HCT116 (cell line): ENCODE measurements at places on chromosomes 1 and 21.

GRCh38 chr1:7383671-7384520, 387.2 kb upstream of the VAMP3 start:
- DNase-seq, result no peak
- no peak overlapping the region for H3K27ac ChIP-seq
- no peaks in the 10 kb centered on the region for H3K36me3 ChIP-seq
- no peaks in the 10 kb centered on the region for H3K27me3 ChIP-seq

DNA sequence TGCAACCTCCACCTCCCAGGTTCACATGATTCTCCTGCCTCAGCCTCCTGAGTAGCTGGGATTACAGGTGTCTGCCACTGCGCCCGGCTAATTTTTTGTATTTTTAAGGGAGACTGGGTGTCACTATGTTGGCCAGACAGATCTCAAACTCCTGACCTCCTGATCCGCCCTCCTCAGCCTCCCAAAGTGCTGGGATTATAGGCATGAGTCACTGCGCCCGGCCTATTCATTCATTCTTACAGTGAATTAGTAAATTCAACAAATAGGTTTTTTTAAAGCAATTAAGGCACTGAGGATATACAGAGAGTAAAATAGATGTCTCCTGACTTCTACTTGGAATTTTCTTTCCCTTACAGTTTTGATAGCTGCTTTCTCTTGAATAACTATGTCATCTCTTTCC, 43.5 kb downstream of the CDC42 start:
- no peak overlapping the region for H3K27ac ChIP-seq
- H3K4me1 ChIP-seq, result no peaks in the 10 kb centered on the region
- no peak for DNase-seq
- peaks cover 15% of the 10 kb centered on the region for H3K36me3 ChIP-seq

DNA sequence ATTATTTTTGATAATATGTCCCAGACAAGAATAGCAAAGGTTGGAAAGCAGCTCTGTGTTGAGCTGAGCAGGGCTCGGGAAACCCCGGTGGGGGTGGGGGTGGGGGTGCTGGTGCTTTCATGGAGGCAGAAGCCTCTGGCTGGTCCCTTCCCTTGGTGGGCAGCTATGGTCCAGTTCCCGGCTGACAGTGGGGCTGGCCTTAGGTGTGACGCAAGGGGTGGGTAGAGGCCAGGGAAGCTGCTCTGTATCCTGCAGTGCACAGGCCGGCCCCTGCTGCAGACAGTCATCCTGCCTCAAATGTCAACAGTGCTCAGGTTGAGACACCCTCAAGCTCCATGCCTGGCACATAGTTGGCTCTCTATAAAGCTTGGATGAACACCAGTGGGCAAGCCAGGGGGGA, 8.9 kb downstream of the ACTL8 start:
- H3K36me3 ChIP-seq, result no peaks in the 10 kb centered on the region
- no peak for DNase-seq
- H3K27me3 ChIP-seq, result no peaks in the 10 kb centered on the region
- no peak overlapping the region for H3K4me3 ChIP-seq

- no peak for DNase-seq
- H3K27me3 ChIP-seq, result no peaks in the 10 kb centered on the region
- H3K4me1 ChIP-seq, result no peaks in the 10 kb centered on the region
- no peak overlapping the region for H3K4me3 ChIP-seq
- H3K27ac ChIP-seq, result no peak overlapping the region
Measured at GRCh38 chr1:198523182-198523950, 17.1 kb downstream of the ATP6V1G3 start.

GRCh38 chr1:240998441-240999015, 358.5 kb downstream of the RGS7 start:
- H3K4me3 ChIP-seq, result no peak overlapping the region
- DNase-seq, result no peak
- no peaks in the 10 kb centered on the region for H3K36me3 ChIP-seq
- H3K4me1 ChIP-seq, result no peaks in the 10 kb centered on the region
- no peaks in the 10 kb centered on the region for H3K27me3 ChIP-seq

DNA sequence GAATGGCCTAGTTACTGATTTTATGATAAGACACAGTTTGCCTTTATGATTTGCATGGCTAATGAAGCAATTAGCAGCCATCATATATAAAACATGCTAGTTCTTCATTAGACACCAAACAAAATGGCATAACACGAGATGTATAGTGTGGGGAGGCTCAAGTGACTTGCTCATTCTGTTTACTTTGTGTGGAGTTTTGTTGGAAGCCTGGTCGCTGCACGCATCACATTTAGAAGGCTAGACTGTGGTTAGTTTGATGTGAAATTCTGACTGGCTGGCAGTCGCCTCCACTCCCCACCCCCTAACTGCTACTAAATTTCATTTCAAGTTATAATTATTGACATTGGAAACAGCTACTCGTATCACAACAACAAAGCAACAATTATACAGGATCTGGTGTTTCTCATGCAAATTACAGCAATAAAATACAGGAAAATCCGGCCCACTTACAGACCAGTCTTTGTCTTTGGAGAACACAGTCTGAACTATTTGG, 356.1 kb downstream of the LMO4 start:
- no peaks in the 10 kb centered on the region for H3K36me3 ChIP-seq
- no peak for DNase-seq
- no peak overlapping the region for H3K27ac ChIP-seq
- H3K4me3 ChIP-seq, result no peak overlapping the region
- no peaks in the 10 kb centered on the region for H3K4me1 ChIP-seq
- H3K27me3 ChIP-seq, result no peaks in the 10 kb centered on the region

GRCh38 chr1:114346480-114347029, 164.4 kb downstream of the TRIM33 start:
- no peaks in the 10 kb centered on the region for H3K27me3 ChIP-seq
- H3K27ac ChIP-seq, result no peak overlapping the region
- no peaks in the 10 kb centered on the region for H3K4me1 ChIP-seq

GRCh38 chr1:71179997-71180396, 99.2 kb upstream of the ZRANB2 start:
- H3K27me3 ChIP-seq, result no peaks in the 10 kb centered on the region
- H3K36me3 ChIP-seq, result no peaks in the 10 kb centered on the region
- H3K4me1 ChIP-seq, result no peaks in the 10 kb centered on the region
- no peak overlapping the region for H3K4me3 ChIP-seq
- no peak for DNase-seq

GRCh38 chr1:67059346-67059745, 5.4 kb upstream of the SLC35D1 start:
- H3K27ac ChIP-seq, result no peak overlapping the region
- DNase-seq, result no peak
- no peak overlapping the region for H3K4me3 ChIP-seq
- H3K4me1 ChIP-seq, result peaks cover 29% of the 10 kb centered on the region
- H3K27me3 ChIP-seq, result no peaks in the 10 kb centered on the region

GRCh38 chr1:186842547-186842946, 13.8 kb downstream of the PLA2G4A start:
- no peak overlapping the region for H3K27ac ChIP-seq
- no peaks in the 10 kb centered on the region for H3K36me3 ChIP-seq
- no peak overlapping the region for H3K4me3 ChIP-seq
- H3K27me3 ChIP-seq, result no peaks in the 10 kb centered on the region
- DNase-seq, result no peak
- H3K4me1 ChIP-seq, result peaks cover 6% of the 10 kb centered on the region; the same call in 1 of the 2 replicates

GRCh38 chr1:102640872-102641271, 467.4 kb downstream of the COL11A1 start:
- H3K4me3 ChIP-seq, result no peak overlapping the region
- H3K4me1 ChIP-seq, result no peaks in the 10 kb centered on the region
- no peaks in the 10 kb centered on the region for H3K27me3 ChIP-seq
- no peak overlapping the region for H3K27ac ChIP-seq
- no peak for DNase-seq
- no peaks in the 10 kb centered on the region for H3K36me3 ChIP-seq

DNA sequence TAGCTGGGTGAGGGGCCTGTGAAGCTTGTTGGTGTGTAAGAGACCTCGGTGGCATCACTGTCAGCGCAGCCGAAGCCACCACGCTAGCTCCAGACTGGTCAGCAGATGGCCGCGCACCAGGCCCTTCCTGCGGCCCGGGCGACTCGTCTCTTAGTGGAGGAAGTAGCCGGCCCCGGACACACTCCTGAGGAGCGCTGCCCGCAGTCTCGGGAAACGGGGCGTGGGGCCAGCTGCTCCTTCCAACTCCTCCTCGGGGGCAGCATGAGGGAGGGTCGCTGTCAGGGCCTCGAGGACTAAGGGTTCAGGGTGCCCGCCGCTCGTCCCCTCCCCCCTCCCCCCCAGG, 20.4 kb downstream of the H3-3A start:
- peak overlapping the region; percentile 57 for H3K4me3 ChIP-seq
- H3K27ac ChIP-seq, result peak overlapping the region; percentile 84
- H3K4me1 ChIP-seq, result peaks cover 18% of the 10 kb centered on the region
- no peak for DNase-seq
- H3K27me3 ChIP-seq, result no peaks in the 10 kb centered on the region

DNA sequence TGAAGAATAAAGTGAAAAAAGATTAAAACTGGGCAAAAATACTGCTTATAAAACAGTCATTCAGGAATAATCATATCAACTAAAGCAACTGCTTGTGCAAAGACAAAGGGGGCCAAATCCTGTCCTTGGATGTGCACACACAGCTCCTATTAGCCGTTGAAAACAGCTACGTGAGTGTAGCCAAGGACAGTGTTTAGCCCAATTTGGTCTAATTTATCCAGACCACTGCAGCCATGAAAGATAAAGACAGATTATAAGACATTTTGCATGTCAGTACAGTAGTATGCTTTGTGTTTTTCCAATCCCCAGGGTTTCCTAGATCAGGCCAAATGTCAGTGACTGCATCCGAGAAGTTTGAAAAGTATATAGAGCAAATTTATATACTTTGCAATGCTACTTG, 146.3 kb upstream of the PKN2 start:
- no peaks in the 10 kb centered on the region for H3K27me3 ChIP-seq
- no peaks in the 10 kb centered on the region for H3K4me1 ChIP-seq
- no peak overlapping the region for H3K4me3 ChIP-seq
- H3K27ac ChIP-seq, result no peak overlapping the region
- no peaks in the 10 kb centered on the region for H3K36me3 ChIP-seq

GRCh38 chr1:156439777-156440183, 60.8 kb downstream of the MEF2D start:
- no peak for DNase-seq
- H3K36me3 ChIP-seq, result no peaks in the 10 kb centered on the region
- no peaks in the 10 kb centered on the region for H3K27me3 ChIP-seq
- H3K27ac ChIP-seq, result no peak overlapping the region
- no peak overlapping the region for H3K4me3 ChIP-seq

GRCh38 chr1:40389871-40390560, 16.5 kb downstream of the SMAP2 start:
- H3K27me3 ChIP-seq, result no peaks in the 10 kb centered on the region
- H3K27ac ChIP-seq, result no peak overlapping the region
- no peak overlapping the region for H3K4me3 ChIP-seq

GRCh38 chr1:113021430-113022085, 51.4 kb upstream of the LRIG2 start:
- no peaks in the 10 kb centered on the region for H3K4me1 ChIP-seq
- no peaks in the 10 kb centered on the region for H3K36me3 ChIP-seq
- no peaks in the 10 kb centered on the region for H3K27me3 ChIP-seq
- H3K27ac ChIP-seq, result no peak overlapping the region

GRCh38 chr1:185526344-185527307, 207.6 kb upstream of the HMCN1 start:
- H3K27me3 ChIP-seq, result no peaks in the 10 kb centered on the region
- no peak overlapping the region for H3K4me3 ChIP-seq
- H3K27ac ChIP-seq, result no peak overlapping the region
